ENCODE measurements at places on chromosomes 5 and 9. TPM values are rescaled to one million over a fixed set of nuclear protein-coding genes. Genes with fewer than 3 reads are reported as not detected.

DNA sequence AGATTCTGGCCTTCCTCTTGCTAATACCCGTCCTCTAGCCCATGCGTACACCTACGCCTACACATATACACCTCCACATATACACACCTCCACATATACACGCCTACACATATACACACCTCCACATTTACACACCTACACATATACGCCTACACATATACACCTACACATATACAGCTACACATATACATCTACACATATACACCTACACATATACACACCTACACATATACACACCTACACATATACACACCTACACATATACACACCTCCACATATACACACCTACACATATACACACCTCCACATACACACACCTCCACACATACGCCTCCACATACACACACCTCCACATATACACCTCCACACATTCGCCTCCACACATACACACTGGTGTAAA lies 27.2 kb downstream of the AK3 start:
- peak overlapping the region; percentile 69 for H3K27ac ChIP-seq
- no peak for DNase-seq
- H3K4me3 ChIP-seq = no peak overlapping the region
- H3K36me3 ChIP-seq = peaks cover 52% of the 10 kb centered on the region
- H3K4me1 ChIP-seq = peaks cover 6% of the 10 kb centered on the region

DNA sequence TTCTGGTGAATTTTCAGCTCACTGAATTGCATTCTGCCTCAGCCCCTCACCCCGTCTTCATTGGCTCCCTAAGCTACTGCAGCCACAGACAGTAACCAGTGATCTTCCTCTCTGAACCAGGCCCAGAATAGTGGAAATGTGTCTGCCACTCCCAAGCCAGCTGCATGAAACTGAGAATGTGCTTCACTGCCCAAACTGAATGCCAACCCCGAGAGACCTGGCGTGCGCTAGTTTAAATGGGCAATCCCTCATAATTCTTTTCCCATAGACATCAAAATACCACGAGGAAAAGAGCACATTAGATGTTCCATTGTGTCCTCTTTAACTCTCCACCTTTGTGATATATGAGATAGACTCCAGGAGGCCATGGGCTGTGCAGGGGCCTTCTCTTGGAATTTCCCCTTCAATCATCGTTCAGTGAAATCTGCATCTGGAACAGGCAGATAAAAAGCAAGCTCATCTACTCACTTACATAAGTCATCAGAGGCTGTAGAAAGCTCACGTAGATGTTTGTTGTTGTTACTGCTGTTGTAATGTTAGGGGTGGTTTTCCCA lies 320.2 kb downstream of the NFIB start:
- H3K27me3 ChIP-seq = no peaks in the 10 kb centered on the region
- H3K4me1 ChIP-seq = no peaks in the 10 kb centered on the region
- H3K4me3 ChIP-seq = no peak overlapping the region
- H3K36me3 ChIP-seq = no peaks in the 10 kb centered on the region

GRCh38 chr5:82396396-82396795 lies 118.2 kb upstream of the RPS23 start:
- DNase-seq = no peak
- H3K4me1 ChIP-seq = no peaks in the 10 kb centered on the region
- no peaks in the 10 kb centered on the region for H3K36me3 ChIP-seq
- no peak overlapping the region for H3K4me3 ChIP-seq
- H3K27me3 ChIP-seq = no peaks in the 10 kb centered on the region

GRCh38 chr5:67493676-67494075 lies 297.1 kb upstream of the CD180 start:
- H3K4me1 ChIP-seq = no peaks in the 10 kb centered on the region
- H3K36me3 ChIP-seq = no peaks in the 10 kb centered on the region
- H3K4me3 ChIP-seq = no peak overlapping the region
- no peak for DNase-seq
- no peaks in the 10 kb centered on the region for H3K27me3 ChIP-seq

DNA sequence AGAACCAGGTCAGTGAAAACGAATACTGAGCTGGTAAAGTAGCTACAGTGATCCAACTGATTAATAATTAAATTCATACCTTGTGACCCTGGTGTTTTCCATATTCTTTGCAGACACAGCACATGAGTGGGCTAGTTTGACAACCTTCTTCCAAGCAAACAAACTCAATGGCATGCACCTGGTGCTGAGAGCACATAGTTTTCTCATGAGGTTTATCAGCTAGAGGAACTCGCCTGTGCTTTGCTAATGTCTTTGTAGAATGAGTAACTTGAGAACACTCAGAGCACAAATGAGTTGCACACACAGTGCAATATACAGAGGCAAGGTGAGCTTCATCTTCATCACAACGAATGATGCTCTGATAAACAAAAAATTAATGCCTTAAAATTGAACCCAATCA lies 12.6 kb downstream of the TRIM23 start:
- no peak overlapping the region for H3K4me3 ChIP-seq
- no peaks in the 10 kb centered on the region for H3K4me1 ChIP-seq
- H3K27me3 ChIP-seq = no peaks in the 10 kb centered on the region
- no peak overlapping the region for H3K27ac ChIP-seq
- no peak for DNase-seq

- H3K27me3 ChIP-seq = no peaks in the 10 kb centered on the region
- H3K4me1 ChIP-seq = peaks cover 22% of the 10 kb centered on the region
- peaks cover 72% of the 10 kb centered on the region for H3K36me3 ChIP-seq
These were observed 16.9 kb downstream of the DNAJC18 start for GRCh38 chr5:139422307-139422893.

GRCh38 chr5:159132429-159133040 lies 32.8 kb upstream of the EBF1 start:
- DNase-seq = no peak
- H3K27ac ChIP-seq = no peak overlapping the region
- H3K4me3 ChIP-seq = no peak overlapping the region
- no peaks in the 10 kb centered on the region for H3K36me3 ChIP-seq
- H3K27me3 ChIP-seq = peaks cover 29% of the 10 kb centered on the region

The RACK1 gene
- 2,123 TPM for total RNA-seq

The ADCY2 gene
- total RNA-seq = not detected

The LCN9 gene
- total RNA-seq = not detected
